Activated naive CD4-positive, alpha-beta T cell treated with anti-CD3 and anti-CD28 coated beads, Interleukin-2, amount 50 U/mL, for 16 hours (primary cell): ENCODE measurements at places on chromosomes 2 and 18.
A peak's percentile ranks its signal among the peaks of the same experiment; 100 is the strongest.

DNA sequence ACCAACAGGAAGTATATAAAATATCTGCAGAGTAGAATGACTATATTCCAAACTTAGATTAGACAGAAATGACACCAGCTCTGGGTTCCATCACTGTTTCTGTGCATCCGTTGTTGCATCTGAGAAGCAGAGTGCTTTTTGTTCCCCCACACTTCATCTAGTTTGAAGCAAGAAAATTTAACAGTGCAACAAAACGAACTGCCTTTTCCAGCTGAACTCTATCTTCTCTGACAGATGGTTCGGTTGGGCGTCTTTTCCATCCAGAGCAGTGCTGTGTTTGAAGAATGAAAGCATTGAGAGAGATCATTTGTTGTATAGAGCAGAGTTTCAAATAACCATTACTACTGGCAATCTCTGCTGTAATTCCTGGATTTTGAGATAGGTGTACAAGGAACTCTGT, 757.5 kb downstream of the DPP10 start:
- no peak for DNase-seq

- DNase-seq = no peak
These were observed 237.0 kb upstream of the CDH20 start for GRCh38 chr18:61096226-61096625.

GRCh38 chr2:74512744-74513604, 1.3 kb upstream of the TLX2 start:
- DNase-seq = no peak

DNA sequence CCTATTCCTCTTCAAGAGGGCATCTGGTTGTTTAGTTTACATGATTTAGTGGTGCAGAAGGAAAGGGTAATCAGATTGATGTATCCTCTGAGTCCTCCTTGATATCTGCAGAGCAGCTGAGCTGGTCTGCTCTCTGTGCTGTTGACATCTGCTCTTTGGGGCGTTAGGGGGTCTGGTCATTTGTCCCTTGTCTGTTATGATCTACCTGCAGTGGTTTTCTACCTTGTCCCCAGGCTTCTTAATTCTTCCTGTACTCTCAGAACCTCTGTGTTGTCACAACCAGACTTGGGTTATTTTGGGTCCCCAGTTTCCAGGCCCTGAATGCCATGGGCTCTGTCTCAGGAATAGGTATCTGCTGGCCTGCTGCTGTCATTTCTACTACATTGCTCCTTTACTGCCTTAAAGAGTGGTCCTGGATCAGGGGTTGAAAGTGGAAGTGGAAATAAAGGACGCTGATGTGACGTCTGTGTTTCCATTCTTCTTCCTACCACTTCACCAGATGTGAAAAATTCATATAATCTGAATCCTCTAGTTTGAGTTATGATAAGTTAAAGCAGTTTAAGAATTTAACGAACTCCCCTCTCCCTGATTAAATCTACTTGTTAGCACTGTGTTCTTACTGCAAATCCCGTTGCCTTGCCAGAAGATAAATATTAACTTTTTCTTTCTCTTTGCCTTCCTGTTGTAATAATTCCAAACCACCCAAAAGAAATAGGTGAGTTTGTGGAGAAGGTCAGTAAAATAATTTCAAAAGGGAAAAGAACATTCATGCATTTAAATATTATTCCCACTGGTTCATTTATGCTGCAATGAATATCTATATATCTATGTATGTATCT, 16.6 kb upstream of the CPS1 start:
- DNase-seq = no peak

DNA sequence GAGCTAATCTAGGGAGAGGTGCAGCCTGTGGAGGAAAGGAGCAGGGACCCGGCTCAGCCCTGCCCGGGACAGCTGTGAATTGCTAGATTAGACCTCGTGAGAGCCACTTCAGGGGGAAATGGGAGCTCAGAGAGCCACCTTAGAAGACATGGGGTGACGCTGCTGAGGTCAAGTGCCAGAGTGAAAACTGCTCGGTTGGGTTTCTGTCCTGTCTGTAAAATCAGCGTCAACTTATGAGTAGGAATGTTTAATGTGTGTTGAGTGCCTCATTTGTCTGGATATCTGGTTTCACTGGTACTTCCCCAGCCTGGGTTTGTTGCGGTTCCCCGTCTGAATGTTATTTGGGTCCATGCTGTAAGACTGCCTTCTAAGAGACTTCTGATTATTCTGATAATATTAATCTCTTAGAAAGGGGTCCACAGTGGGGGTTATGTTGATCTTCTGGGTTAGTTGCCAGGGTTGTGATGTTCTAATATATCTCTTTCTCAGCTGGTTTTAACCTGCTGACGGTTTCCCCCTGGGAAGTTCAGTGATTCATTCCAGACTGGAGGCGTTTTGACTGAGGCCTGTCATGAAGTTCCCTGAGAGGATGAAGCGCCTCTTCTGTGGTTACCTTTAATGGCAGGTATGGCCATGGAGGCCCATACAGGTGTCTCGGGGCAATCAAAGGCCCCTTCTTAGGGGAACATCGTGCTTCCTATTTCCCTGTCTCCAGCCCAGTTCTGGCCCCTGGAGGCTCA, 175.9 kb downstream of the SH3RF3 start:
- no peak for DNase-seq

- peak; percentile 63 for DNase-seq
These were observed at the start of gene ZAP70 for GRCh38 chr2:97713296-97714083. Gene ZAP70 (plus strand): TSS chr2:97713576. CDS start chr2:97724037, 10,461 bp downstream.

- DNase-seq = no peak
These were observed 153.1 kb downstream of the FMNL2 start for GRCh38 chr2:152488075-152488474.

DNA sequence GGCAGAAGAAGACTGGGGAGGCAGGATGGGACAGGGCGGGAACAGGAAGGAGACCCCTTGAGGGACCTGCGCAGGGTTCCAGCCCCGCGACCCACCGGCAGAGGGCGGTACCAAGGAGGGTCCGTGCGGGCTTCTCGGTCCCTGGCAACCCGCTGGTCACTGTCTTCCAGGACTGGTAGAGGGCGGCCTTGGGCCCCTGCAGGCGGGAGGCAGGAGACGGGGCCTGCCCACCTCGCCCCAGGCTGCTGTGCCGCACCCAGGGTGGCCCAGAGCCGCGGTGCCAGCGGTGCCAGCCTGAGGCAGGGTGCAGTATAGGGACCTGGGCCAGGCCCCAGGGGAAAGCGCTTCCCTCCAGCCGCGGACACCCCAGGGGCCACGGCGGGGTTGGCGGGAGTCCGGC, 34.5 kb downstream of the NEURL3 start:
- peak; percentile 62 for DNase-seq

DNA sequence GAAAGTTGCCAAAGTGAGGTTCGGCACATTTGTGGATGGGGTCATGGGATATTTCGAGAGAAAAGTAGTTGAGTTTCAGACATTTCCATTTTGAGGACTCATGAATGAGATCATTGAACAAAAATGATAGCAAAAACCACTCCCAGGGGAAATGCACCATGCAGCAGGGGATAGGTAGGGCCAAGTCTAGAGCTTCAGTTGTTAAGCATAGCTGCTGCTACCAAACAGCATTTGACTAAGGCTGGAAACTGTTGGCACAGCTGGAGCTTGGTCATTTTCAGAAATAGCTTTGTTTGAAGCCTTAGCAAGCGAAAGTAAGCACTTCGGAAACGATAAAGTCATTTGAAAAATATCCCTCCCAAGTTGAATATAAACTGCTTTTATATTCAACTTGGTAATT, 431.8 kb downstream of the SOCS6 start:
- no peak for DNase-seq

DNA sequence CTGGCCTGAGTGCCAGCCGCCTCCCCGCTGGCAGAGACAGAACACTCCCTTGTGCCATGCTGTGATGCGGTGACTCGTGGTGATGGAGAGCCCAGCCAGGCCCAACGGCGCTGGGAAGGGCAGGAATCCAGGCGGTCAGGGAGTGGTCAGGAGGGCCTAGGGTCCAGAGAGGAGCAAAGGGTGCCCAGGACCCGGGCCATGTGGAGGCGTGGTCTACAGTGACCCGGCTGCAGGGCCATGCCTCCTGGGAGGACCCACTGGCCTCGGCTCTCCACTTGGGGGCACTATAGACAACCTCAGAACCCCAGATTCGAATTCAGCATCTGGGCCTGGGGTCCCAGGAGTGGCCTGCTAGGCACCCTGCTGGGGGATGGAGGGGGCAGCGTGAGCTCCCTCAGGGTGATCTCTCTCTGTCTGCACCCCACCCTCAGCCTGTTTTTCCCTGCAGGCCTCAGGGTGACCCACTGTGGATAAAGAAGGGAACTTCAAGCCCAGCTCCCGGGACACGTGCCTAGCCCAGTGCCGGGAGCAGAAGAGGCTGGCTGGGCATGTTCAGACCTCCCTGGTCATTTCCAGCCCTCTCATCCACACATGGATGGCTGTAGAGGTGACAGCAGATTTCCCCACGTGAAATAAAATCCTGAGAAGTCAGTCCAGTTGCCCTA, 13.0 kb downstream of the AMER3 start:
- no peak for DNase-seq

DNA sequence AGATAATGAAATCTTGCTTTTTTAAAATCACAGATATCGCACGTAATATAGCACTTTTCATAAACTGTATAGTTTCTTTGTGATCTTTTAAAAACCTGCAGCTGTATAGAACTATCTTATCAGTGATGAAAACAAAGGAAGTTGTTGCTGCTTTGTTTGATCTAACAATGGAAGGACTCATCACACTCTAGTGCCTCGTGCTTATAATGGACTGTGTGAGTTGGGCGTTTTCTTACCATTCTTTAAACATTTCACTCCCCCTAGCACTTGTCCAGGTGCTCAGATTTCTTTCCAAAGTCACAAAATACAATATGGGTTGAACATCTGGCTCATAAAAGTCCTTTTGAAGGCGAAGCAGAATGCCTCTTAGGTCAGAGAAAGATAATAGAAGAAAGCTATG, 94.8 kb upstream of the SPATS2L start:
- DNase-seq = no peak

GRCh38 chr2:224221455-224221913, 180.4 kb downstream of the FAM124B start:
- DNase-seq = no peak

DNA sequence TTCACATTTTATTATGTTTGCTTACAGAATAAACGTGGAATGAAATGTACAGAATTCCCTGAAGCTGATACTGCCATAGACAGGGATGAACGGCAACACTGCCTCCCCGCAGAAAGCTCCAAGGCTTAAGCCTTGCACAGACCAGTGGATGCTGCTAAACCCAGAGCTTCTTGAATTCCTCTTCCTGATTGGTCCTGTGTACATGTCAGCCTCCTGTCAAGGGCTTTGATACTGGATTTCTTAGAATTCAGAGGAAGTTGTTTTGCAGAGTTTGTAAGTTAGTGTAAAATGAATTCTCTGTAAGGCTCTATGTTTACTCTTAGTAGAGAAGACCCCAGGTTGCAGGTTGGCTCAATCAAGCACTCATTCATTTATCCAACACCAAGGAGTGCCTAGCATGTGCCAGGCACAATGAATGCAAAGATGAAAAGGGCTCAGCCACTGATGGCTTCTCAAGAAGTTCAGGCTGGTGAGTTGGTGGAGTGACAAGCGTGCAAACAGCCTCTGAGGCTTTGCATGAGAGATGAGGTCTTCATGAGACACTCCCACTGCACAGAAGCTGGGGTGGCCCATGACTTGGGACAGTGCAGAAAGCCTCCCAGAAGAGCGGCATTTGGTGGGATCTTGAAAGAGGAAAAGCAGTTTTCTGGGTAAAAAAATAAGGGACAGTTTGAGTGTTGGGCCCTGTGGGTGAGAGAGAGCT, 50.4 kb downstream of the ACKR3 start:
- DNase-seq = no peak

DNA sequence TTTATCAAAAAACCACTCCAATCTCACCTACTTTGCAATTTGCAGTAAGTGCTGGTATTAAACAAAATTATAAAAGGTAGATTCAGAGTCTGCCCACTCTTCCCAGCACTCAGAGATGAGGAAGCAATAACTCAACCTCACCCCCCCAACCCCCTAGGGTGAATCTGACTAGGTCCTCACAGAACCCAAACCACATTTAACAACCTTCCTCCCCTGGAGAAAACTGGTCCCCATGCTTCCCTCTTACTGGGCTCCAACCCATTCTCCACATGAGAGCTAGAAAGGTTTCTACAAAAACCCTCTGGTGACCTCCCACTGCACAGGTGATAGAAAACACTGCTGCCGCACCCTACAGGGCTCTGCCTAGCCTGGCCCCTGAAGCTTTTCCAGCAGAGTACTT, 40.5 kb upstream of the BMP10 start:
- DNase-seq = no peak

DNA sequence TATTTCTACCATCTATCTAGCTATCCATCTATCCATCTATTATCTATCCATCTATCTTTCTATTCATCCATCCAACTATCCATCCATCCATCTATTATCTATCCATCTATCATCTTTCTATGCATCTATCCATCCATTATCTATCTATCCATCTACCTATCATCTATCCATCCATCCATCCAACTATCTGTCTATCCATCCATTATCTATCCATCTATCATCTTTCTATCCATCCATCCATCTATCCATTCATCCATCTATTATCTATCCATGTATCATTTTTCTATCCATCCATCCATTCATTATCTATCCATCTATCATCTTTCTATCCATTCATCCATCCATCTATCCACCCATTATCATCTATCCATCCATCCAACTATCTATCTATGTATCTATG, 24.6 kb upstream of the ZNF407 start:
- DNase-seq = no peak

- no peak for DNase-seq
These were observed 48.6 kb upstream of the GPR17 start for GRCh38 chr2:127597046-127597983.

GRCh38 chr2:222322236-222322635, 23.4 kb upstream of the PAX3 start:
- DNase-seq = no peak

- no peak for DNase-seq
These were observed 163.4 kb downstream of the LDLRAD4 start for GRCh38 chr18:13381944-13382365.

DNA sequence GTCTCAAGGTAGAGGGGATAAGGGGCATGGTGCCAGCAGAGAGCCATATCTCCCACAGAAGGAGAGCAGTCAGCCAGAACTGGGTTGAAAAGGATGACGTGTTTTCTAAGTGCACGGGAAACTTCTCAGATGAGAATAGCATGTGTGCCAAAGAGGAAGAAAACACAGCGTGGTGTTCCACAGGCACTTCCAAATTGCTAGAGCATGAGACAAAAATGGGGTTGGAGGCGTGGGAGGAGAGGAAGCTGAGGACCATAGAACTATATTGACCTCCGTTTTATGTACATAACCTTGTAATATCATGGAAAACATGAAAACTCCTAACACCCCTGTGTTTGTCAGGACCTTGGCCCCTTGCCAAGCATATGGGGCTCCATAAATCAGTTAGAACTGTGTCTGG, 682.7 kb upstream of the RAB6C start:
- DNase-seq = no peak

- DNase-seq = no peak
These were observed 193.3 kb upstream of the SPHKAP start for GRCh38 chr2:228374741-228375140.

DNA sequence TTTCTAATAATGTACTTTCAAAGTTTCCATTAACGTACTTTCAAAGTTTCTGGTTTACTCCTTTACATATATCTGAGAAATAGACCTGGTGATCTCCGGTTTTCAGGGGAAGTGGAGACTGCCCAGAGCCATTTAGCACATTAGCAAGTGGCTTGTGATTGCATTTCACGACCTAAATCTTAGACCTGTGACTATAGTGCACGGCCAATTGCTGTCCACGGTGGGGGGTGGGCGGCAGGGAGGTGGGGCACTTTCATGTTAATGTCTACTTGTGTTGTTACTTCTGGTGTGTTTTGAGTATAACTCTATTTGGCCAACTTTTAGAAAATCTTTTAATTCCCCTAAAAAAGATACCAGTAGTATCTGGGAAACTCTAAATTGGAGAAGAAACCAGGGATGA, 11.3 kb downstream of the GATA6 start:
- DNase-seq = no peak
